ENCODE measurements at places on chromosomes 7 and 10.

DNA sequence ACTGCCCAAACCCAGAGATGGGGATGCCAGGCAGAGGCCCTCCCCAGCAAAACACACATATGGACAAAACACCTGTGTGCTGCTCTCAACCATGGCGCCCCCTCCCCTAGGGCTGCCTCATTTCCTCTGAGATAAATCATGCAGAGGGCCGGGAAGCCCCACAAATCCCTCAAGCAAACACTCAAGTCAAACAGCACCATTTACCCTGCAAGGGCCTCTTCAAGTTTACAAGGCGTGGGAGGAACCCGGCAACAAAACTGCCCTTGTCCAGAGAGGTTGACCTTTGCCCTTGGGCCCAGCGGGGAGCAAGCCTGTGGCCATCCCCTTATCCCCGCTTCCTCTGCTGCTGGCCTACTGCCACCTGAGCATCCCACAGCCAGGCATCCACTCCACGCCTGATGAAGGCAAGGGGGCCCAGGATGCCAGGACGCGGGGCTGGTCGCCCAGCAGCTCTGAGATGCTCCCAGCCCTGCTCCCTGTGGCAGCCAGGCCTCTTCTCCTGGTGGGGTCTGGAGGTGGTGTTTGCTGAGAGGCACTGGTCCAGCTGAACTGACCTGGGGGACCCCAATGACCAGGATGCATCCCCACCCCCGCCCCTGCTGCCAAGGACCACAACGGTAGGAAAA is 77.4 kb downstream of the DLG5 start:
- no peak overlapping the region for H3K4me3 ChIP-seq
- H3K27ac ChIP-seq, result no peak overlapping the region
- H3K4me1 ChIP-seq, result peaks cover 32% of the 10 kb centered on the region
- H3K36me3 ChIP-seq, result peaks cover 22% of the 10 kb centered on the region

- H3K4me1 ChIP-seq, result peaks cover 5% of the 10 kb centered on the region
- H3K4me3 ChIP-seq, result no peak overlapping the region
- H3K36me3 ChIP-seq, result no peaks in the 10 kb centered on the region
- DNase-seq, result no peak
- H3K27ac ChIP-seq, result no peak overlapping the region
These were observed 14.7 kb upstream of the TMEM236 start for GRCh38 chr10:17737027-17737965.

DNA sequence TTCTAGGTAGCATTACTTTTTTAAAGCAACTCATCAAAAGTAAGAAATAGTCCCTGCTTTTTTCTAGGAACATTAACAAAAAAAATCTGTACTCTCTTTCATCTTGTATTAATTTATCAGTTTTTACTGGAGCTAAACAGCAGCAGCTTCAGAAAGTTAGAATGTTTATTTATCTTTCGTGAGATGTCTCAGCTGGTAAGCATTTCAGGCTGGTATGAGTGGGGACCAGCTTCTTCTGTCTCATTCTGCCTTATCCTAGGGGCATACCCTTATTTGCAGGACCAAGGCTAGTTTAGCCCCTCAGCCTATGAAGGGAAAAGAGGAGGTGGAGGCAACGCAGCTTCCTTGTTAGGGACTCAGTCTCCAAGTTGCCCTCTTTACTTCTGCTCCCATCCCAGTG is 35.1 kb downstream of the LANCL2 start:
- peaks cover 5% of the 10 kb centered on the region for H3K36me3 ChIP-seq
- H3K27me3 ChIP-seq, result no peaks in the 10 kb centered on the region
- no peak for DNase-seq
- no peak overlapping the region for H3K4me3 ChIP-seq
- peaks cover 5% of the 10 kb centered on the region for H3K4me1 ChIP-seq
- H3K27ac ChIP-seq, result no peak overlapping the region

GRCh38 chr10:30384051-30384674 is 35.1 kb upstream of the MTPAP start:
- H3K4me1 ChIP-seq, result peaks cover 3% of the 10 kb centered on the region
- no peak overlapping the region for H3K27ac ChIP-seq
- H3K4me3 ChIP-seq, result no peak overlapping the region
- H3K27me3 ChIP-seq, result peaks cover 55% of the 10 kb centered on the region
- no peak for DNase-seq
- no peaks in the 10 kb centered on the region for H3K36me3 ChIP-seq

DNA sequence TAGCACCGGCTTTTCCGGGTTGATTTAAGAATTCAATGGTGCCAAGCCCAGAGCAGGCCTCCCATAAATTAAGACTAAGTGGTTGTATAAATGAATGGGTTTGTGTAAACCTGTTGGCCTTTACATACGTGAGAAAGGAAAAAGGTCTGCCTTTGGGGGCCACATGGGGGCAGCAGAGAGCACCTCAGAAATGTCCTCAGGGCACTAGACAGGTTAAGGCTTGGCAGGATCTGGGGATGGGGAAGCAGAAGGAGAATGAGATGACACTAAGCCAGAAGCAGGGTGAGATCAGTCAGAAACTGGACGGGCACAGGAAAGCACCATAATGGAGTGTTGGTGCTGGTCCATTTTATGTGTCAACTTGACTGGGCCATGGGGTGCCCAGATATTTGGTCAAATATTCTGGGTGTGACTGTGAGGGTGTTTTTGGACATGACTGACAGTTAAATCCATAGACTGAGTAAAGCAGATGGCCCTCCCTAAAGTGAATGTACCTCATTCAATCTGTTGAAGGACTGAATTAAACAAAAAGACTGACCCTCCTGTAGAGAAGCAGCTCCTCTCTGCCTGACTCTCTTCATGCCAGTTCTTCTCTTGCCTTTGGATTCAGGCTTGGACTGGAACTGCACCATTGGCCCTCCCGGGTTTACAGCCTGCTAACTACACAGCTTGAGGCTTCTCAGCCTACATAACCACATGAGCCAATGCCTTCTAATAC is 58.9 kb downstream of the FRMPD2 start:
- H3K27me3 ChIP-seq, result peaks cover 32% of the 10 kb centered on the region
- no peaks in the 10 kb centered on the region for H3K36me3 ChIP-seq
- no peaks in the 10 kb centered on the region for H3K4me1 ChIP-seq
- H3K4me3 ChIP-seq, result no peak overlapping the region

DNA sequence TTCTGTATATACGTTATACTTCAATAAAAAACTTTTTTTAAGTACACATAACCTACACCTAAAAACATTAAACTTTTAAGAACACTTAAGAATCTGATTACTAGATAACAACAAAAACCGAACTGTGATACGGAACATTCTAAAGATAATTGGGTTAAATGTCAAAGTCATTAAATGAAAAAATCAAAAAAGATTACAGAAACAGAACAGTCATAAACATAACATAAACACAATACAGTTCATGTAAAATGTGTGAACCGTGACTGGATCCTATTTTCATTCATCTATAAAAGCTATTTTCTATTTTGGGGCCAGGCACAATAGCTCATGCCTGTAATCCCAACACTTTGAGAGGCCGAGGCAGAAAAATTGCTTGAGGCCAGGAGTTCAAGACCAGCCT is 38.6 kb downstream of the ATE1 start:
- no peak overlapping the region for H3K27ac ChIP-seq
- peaks cover 10% of the 10 kb centered on the region for H3K36me3 ChIP-seq

- DNase-seq, result no peak
- H3K36me3 ChIP-seq, result no peaks in the 10 kb centered on the region
- no peaks in the 10 kb centered on the region for H3K4me1 ChIP-seq
- H3K27ac ChIP-seq, result no peak overlapping the region
These were observed 60.2 kb downstream of the LSMEM1 start for GRCh38 chr7:112540839-112541577.

DNA sequence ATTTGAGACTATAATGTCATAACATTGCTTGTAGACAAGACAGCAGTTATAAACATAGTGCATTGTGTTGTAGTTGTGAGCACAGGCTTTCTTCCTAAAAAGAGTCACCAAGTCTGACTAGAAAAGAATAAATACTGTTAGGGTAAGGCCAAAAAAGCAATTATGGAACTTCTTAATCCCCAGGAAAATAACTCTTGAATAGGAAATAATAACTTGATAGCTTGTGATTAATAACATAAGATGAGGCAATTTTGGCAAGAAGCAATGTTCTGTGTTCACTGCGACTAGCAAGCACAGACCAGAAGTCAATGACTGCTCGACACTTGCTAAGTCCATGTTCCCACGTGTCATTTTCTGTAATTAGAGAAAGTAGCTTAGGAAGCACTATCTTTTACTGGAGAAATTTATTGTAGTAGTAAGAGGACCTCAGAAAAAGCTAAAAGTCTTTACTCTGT is 97.1 kb downstream of the AGMO start:
- H3K4me3 ChIP-seq, result no peak overlapping the region
- peaks cover 37% of the 10 kb centered on the region for H3K4me1 ChIP-seq
- H3K36me3 ChIP-seq, result no peaks in the 10 kb centered on the region
- no peak overlapping the region for H3K27ac ChIP-seq
- no peak for DNase-seq

DNA sequence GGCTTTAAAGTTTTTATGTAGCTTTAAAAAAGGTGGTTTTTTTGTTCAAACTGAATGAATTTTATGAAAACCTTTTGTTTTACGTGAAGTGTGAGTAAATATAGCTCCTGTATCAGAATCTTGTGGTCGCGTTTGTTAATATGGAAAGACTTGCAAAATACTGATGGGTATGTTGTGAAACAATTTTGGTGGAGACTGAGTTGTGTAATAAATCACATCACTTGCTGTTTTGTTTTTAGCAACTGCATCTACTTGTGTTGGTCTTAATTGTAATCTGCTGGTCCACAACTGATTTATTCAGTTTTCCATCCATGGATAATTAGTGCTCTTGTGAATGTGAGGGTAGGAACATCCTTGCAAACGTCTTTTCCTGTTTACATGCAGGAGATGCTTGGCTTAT is 10.5 kb downstream of the PLXDC2 start:
- DNase-seq, result no peak
- no peak overlapping the region for H3K27ac ChIP-seq
- H3K36me3 ChIP-seq, result peaks cover 10% of the 10 kb centered on the region
- no peaks in the 10 kb centered on the region for H3K4me1 ChIP-seq
- H3K4me3 ChIP-seq, result no peak overlapping the region

DNA sequence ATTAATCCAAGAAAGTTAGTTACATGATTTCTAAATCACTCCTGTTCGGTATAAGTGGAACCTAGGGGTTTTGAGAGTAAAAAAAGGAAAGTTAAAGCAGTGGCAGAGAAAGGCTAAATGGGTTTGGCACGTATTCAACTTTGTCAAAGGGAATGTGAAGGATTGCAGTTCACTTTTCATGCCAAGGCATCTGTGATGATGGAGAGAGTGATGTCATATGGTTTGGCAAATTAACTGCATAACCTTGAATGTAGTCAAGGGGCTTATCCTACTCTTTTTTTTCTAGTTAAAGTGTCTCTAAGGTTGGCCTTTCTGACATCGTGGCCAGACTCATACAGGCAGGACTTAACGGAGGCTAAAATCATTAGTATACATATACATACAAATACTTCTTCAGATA is 277.8 kb downstream of the EXOC4 start:
- peaks cover 5% of the 10 kb centered on the region for H3K4me1 ChIP-seq
- H3K27me3 ChIP-seq, result no peaks in the 10 kb centered on the region
- no peak for DNase-seq
- no peak overlapping the region for H3K27ac ChIP-seq

- no peaks in the 10 kb centered on the region for H3K4me1 ChIP-seq
- peaks cover 67% of the 10 kb centered on the region for H3K27me3 ChIP-seq
- H3K36me3 ChIP-seq, result no peaks in the 10 kb centered on the region
These were observed 28.9 kb downstream of the CNPY1 start for GRCh38 chr7:155517452-155517851.

All from osteocyte (in vitro differentiated cells).